ENCODE measurements at places on chromosomes 4 and X.

DNA sequence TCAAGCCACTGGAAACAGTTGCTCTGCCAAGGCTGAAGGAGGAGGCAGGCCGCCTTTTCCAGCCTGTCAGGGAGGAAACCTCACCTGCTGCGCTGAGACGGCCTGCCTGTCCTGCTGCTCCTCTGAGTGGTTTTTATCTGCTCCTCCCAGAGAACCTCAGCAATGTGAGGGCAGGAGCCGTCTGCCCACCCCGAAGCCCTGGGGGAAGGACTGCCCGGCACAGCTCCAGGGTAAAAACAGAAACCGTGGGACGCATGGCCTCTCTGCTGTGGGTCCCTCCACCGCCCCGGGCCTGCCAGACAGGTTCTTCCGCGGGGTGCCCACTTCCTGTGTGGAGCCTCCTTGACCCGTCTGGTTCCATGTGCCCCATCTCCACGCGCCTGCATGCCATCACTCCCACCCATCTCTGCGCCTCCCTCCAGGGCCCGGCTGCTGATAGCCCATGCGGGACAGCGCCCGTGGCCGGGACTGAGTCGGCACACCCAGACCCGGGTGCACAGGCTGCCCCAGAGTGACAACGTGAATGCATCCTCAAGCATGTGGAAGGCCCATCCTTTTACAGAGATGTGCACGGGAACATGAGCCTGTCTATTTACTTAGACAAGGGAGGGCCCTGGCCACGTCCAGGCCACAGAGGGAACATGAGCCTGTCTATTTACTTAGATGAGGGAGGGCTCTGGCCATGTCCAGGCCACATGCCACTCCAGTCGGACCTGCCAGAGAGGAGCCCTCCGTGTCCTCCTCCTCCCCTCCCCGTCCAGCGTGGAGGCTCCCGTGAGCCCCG is 4.0 kb upstream of the SLC49A3 start:
- no peak for DNase-seq

GRCh38 chr4:29081234-29081955 is 1638.8 kb upstream of the PCDH7 start:
- DNase-seq: no peak

- peak; percentile 37 for DNase-seq
These were observed 554.4 kb downstream of the ARAP2 start for GRCh38 chr4:35689870-35690269.

- no peak for DNase-seq
These were observed 22.4 kb upstream of the TSPAN5 start for GRCh38 chr4:98680806-98681205.

DNA sequence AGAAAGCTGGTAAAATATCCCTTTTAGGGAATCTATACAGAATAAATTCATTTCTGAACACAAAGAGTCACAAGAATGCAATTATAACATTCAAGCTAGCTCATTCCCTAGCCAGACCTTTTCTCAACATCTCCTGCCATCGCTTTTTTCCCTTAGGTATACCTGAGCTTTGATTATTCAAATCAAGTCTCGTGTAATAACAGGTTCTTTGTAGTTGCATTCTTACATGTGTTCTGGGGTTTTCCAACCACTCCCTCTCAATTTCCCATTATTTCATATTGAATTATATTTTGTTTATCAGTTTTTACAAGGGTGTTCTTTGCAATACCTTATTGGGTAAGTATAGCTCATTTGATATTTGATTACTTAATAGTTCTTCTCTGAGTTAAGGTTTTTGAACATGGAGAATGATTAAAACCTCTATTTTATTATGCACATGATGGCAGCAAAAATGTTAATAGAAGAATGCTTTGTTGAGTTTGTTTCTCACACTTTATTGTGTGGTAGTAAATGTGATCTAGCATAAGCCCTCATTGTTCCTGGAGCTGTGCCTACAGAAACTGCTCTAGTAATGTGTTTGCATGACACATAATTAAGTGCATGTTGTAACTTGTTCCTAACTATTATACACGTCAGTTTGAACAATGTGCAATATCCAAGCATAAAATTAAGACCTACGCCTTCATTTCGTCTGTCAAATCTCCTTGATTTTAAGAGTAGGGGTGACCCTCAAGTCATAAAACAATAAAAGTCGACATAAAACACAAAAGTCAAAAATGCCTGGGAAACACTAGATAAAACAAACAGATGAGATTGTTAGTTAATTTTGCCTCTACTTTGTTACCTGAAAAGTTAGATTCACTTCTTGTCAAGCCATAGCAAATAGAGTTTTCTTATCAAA is 124.0 kb upstream of the POF1B start:
- DNase-seq: no peak
